Fibroblast of mammary gland (primary cell): ENCODE measurements at places on chromosomes 6 and 20.

GRCh38 chr6:57104336-57104735, 14.3 kb downstream of the ZNF451 start:
- no peak for DNase-seq

DNA sequence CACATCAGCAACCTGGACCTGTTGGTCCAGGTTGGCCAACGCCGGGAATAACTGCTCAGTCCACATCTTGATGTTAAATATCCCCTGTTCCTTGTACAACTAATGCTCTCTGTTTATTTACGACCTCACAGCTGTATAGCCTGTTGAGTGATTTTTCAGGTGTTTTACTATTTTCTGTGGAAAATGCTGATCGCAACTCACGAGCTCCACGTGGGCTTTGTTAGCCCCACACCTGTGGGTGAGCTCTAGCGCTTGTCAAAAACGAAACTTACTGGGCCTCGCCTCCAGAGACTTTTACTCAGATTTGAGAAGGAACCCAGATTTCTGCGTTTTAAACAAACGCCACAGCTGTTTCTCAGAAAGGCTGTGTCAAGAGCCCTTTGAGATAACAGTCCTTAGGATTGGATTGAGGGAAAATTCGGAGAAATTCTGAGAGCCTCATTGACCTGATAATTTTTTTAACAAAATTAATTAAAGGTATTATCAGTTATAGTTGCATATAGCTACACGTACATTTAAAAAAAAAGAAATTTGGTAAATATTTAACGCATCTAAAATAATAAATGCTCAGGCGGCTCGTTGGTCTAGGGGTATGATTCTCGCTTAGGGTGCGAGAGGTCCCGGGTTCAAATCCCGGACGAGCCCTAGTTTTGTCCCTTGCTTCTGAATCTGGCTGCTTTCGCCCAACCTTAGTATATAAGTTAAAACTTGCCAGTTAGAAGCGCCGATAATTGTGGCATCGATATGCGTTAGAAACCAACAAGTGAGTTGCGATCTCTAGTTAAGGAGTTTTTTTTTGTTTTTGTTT, 16.7 kb downstream of the HMGN4 start:
- DNase-seq = peak; percentile 73

GRCh38 chr20:17223553-17223952, 3.3 kb upstream of the PCSK2 start:
- DNase-seq = no peak

DNA sequence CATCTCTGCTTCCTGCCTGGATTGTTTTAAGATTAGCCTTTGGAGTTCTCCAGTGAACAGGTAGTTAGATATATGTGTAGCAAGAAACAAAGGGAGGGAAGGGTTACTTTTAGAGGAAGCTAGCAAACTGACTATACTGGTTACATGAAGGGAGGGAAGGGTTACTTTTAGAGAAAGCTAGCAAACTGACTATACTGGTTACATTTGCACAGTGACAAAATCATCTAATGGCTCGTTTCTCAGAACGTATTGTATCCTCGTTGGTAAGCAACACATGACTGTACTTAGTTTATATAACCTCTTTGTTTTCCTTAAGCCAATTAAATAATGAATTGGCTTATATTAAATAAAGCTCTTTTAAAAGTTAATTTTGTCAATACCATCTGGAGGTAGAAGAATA, 540.9 kb downstream of the EPM2A start:
- DNase-seq = no peak

GRCh38 chr6:147177286-147177685, 26.9 kb upstream of the STXBP5 start:
- peak; percentile 8 for DNase-seq
